ENCODE measurements at places on chromosomes 7 and 10.

GRCh38 chr10:84755311-84755710 is 426.9 kb downstream of the CCSER2 start:
- no peak for DNase-seq

GRCh38 chr10:123930340-123931001 is 38.9 kb upstream of the CPXM2 start:
- DNase-seq, result no peak

- DNase-seq, result no peak
These were observed 231.7 kb downstream of the USP6NL start for GRCh38 chr10:11379771-11380170.

- no peak for DNase-seq
These were observed 1.6 kb upstream of the RAB19 start for GRCh38 chr7:140402178-140402835.
